Renal cortex interstitium (tissue), 15 donors: ENCODE measurements at places on chromosomes 13 and 19. TPM values are rescaled to one million over a fixed set of nuclear protein-coding genes. Genes with fewer than 3 reads are reported as not detected.

DNA sequence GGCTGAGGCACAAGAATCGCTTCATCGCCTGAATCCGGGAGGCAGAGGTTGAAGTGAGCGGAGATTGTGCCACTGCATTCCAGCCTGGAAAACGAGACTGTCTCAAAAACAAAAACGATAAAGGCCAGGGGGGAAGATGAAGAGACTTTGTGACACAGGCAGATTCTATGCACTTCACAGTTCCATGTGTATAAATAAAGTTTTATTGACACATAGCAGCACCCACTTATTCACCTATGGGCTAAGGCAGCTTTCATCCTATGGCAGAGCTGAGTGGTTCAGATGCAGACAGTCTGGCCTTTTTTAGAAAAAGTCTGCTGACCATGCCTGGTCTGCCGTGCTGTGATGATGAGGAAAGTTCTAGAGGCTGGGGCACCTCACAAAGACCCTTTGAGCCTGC lies 5.6 kb downstream of the LMNB2 start:
- DNase-seq, result no peak

Gene PTGER1
- polyA plus RNA-seq, result 1.6 TPM

GRCh38 chr19:55620410-55621204 lies 3.8 kb downstream of the ZNF784 start:
- DNase-seq, result no peak

- peak; percentile 57 for DNase-seq
Observed at GRCh38 chr19:44689290-44690130, 9.4 kb upstream of the CEACAM16 start.

DNA sequence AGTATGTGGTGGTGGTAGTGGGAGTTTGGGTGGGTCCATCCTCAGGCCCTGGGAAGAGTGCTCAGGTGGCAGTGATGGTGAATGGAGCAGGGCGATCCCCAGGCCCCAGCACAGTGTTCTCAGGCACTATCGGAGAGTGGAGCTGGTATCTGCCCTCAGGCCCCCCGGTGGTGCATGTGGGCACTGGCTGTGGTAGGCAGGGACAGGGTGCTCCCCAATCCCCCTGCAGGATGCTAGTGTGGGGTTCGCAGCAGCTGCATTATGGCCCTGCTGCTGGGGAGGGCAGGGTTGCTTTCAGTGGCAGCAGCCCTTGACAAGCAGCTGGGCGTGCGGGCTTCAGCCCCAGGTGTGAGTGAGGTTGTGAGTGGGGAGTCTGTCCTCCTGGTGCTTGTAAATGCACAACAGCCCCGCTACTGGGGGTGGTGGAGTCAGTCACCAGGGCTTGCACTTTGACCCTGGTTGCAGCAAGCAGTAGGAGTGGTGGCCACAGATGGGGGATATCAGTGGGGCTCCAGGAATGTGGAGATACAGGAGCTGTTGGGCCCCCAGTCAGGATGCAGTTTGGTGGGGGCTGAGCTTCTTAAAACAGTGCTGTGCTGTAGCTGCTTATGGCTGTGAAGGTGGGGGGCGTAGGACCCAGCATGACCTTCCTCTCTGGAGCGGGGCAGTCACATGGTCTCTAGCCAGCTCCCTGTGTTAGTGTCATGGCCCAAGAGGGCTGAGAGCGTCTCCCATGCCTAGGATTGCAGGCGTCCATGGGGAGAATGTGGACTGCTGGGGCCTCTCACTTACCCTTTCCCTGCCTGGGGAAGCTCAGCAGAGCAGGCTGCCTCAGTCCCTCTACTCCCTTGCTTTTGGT lies 38.7 kb upstream of the ARHGEF7 start:
- DNase-seq, result no peak

GRCh38 chr19:23255700-23256099 lies 5.5 kb upstream of the ZNF724 start:
- DNase-seq, result no peak

- no peak for DNase-seq
Observed at GRCh38 chr13:51689663-51689996, 105.4 kb downstream of the WDFY2 start.

DNA sequence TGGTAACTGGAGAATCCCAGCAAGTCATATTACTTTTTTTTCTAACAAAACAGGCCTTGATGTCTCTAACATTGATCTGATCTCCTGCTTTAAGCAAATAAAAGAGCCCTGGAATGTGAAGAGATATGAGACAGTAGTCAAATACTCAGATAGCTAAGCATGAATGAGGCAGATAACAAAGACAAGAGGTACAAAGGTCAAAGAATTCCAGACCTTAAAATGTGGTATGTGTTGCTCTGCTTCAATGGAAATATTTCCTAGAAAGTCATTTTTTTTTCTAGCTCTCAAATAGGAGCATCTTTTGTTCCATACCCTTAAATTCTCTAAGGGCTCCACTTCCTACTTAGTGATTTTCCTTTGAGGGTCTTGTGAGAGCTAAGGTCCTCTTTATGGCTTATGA lies 54.6 kb downstream of the ZNF254 start:
- DNase-seq, result no peak

Gene DMRTC2
- not detected for polyA plus RNA-seq

- no peak for DNase-seq
Observed at GRCh38 chr19:29666578-29667386, 1.5 kb downstream of the PLEKHF1 start.

GRCh38 chr13:36207672-36208071 lies 6.7 kb downstream of the SOHLH2 start:
- no peak for DNase-seq

GRCh38 chr13:99963816-99964339 lies 7.7 kb downstream of the ZIC5 start:
- DNase-seq, result no peak

Gene CLC
- polyA plus RNA-seq, result 3.7 TPM

DNA sequence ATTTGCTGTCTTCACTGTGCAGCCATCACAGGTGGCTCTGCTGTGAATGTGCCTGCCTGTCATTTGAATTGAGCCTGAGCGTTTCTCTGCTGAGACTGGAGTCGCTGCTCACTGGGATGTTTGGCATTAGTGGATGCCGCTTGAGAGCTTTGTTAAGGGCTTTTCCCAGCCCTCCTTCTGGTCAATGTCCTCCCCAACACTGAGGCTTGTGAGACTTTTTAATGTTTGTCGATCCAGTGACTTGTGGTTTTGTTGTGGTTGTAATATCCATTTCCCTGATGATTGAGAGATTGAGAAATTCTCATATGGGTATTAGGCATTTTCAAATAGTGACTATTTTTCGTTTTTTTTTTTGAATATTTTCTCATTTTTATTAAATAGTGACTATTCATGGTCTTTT lies 2.6 kb downstream of the TPRX2 start:
- no peak for DNase-seq

Gene CFD
- 1.9 TPM for polyA plus RNA-seq

Gene EDNRB
- 68.1 TPM for polyA plus RNA-seq

DNA sequence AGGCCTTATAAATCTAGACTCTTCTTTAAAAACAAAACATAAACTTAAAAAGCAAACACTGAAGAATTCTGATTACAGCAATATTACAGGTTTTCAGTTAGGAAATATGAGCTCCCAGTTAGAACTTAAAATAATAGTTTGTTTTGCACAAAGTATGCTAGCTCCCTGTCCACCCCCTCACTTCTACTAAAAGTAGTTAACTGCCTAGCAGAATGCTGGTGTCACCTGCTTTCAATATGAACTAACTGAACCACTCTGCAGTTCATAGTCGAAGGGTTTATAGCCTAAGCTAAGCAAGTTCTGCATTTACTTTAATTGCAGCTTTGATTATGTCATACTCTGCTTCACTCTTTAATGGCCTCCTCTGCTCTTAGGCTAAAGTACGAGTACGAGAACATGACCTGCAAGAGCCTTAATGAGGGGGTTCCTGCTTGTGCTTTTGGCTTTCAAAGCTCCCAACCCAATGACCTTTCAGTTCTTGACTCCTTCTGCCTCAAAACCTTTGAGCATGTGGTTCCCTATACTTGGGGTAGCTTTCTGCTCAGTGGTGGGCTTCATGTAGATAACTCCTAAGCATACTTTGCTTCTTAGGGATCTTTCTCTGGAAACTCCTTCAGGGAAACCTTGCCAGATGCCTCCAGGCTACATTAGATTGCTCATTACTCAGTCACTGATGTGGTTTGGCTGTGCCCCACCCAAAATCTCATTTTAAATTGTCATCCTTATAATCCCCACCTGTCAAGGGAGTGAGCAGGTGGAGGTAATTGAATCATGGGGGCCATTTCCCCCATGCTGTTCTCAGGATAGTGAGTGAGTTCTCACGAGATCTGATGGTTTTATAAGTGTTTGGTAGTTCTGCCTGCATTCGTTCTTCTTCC lies 278.9 kb upstream of the ARGLU1 start:
- DNase-seq, result no peak

DNA sequence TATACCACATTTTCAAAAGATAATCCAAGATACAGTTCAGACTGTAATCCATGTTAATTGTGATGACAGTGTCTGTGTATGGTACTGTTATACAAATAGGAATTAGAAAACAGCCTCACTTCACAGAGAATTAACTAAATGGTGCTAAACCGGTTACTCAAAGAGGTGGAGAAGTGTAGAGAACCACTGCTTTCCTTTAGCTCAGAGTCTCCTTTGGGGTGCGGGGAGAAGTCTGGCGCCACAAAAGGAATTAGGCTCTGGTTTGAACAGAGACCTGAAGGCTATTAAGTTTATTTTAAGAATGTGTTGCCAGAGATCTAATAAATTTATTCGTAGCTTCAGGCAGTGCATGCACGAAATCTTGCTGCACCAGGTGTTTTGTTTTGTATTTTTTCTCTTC lies 65.8 kb downstream of the FREM2 start:
- DNase-seq, result no peak

Gene COX7A1
- polyA plus RNA-seq, result 30.8 TPM

DNA sequence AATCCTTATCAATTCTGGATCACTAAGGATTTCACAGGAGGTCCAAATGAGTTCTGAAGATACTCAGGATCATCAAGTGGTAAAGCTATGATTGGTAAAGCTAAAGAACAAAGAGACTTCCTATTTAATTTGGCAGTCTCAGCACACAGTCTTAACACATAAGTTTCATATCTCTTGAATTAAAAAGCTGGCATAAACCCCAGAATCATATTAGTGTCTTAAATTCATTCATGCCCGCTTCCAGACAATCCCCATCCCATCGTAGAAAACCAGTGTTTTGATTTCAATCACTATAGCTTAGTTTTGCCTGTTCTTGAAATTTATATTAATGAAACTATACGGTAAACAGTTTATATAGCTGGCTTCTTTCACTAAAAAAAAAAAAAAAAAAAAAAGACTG lies 278.7 kb downstream of the DIAPH3 start:
- no peak for DNase-seq

Gene LILRB3
- 1.5 TPM for polyA plus RNA-seq

GRCh38 chr19:43814663-43815352 lies 12.3 kb upstream of the ZNF283 start:
- no peak for DNase-seq

GRCh38 chr19:8255426-8256125 lies 46.4 kb downstream of the CERS4 start:
- no peak for DNase-seq

Gene HOMER3
- polyA plus RNA-seq, result 62.5 TPM

- DNase-seq, result no peak
Observed at GRCh38 chr13:26320766-26321165, 66.8 kb downstream of the CDK8 start.

DNA sequence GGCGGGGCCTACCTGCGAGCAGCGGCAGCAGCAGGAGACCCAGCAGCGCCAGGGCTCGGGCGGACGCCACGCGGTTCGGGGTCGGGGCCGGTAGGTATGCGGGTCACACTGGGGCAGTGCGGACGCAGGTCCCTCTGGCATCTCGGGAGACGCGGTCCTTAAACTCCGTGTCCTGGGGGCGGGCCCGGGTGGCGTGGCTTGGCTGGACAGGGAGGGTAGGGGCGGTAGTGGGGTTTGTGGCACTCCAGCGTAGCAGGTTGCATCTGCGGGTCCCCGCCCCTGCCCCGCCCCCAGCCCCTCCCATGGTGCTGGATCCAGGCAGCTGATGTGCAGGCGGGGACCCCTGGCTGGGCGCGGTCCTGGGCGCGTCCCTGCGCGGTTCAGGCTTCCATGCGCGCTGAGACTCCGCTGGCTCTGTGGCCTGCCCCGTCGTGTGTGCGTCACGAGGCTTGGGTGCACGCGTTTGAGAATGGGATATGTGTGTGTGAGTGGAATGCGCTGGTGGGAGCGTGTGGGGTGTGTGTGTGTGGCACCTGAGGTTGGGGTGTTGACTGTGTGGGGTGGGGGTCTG lies 96.1 kb downstream of the WTIP start:
- DNase-seq, result no peak

DNA sequence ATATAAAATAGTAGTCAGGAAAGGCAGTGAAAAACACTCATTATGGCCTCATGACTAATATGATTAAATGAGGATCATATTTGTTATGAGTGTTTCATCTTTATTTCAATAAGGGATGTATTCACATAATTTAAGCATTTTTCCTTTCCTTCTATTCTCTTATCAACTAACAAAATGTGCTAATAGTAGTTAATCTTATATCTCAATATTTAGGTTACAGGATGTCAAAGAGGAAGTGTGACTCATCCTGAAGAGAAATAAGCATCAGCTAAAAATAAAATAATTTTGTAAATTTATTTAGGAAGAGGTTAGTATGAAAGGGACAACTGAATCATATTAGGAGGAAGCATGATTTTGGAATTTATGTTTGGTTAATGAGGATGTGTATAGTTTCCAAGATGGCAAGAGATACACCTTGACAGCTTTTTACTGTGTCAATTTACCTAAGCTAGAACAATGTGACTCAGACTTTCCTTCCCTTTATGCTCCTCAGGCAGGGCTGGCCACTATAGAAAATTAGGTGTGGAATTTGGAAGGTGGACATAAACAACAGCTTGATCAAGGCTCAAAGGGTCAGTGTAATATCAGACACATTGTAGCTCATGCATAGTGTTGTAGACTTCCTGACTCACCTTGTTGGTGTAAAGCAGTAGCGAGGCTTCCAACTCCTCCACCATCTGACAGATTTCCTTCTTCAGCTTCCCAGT lies 172.7 kb downstream of the SLITRK1 start:
- DNase-seq, result no peak

Gene DACH1
- 109 TPM for polyA plus RNA-seq
